Progenitor cell of endocrine pancreas (in vitro differentiated cells): ENCODE measurements at places on chromosomes 7 and 10. TPM values are rescaled to one million over a fixed set of nuclear protein-coding genes. Genes with fewer than 3 reads are reported as not detected.

GRCh38 chr7:48837266-48837665, 87.1 kb upstream of the CDC14C start:
- no peak for DNase-seq

- no peak for DNase-seq
These were observed 355.1 kb downstream of the GALNT17 start for GRCh38 chr7:71486856-71487628.

WAC gene
- 133 and 140 TPM in 2 replicates for total RNA-seq

GRCh38 chr7:1664711-1665548, 5.1 kb upstream of the ELFN1 start:
- peak; percentile 85 for DNase-seq

DNA sequence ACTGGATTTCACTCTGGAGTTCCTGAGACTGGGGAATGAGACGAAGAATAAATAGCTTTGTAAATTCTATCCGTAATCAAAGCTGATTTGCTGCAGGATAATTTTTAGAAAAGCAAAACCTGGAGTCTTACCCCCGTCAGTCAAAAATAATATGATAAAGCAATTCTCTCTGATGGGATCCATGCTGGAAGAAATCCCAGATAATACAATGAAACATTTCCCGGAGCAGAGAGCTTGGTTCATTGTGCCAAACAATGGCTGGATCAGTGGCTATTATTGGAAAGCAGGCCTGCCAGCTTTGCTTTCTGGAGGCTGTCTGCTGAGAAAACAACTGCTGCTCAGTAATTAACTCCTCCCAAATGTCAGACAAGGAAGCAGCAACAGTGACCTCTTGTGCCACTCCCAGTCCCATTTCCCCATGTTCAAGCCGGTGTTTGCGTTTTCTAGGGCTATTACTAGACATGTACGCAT, 609.4 kb upstream of the PCDH15 start:
- no peak for DNase-seq

GRCh38 chr7:158863611-158864506, 7.5 kb downstream of the DYNC2I1 start:
- no peak for DNase-seq

TMEM273 gene
- total RNA-seq, result not detected in 2 replicates

GRCh38 chr7:91263384-91264045, 718 bp upstream of the FZD1 start:
- DNase-seq, result peak; percentile 21

DNA sequence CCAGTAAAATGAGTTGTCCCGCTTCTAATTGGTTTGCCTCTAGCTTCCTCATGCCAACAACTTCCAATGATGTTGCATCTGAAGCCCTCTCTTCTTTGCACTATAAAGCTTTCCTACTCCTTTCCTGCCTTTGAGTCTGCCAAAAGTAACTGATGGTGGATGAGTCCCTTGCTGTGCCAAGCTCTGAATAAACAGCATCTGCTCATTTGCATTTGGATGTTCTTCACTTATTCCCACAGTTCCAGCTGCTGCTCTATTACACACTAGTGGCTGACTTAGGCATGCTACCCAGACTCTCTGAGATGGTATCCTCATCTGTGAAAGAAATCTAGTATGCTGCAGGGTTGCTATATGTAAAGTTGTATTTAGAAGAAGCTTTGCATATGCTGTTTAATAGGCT, 24.9 kb downstream of the SFR1 start:
- DNase-seq, result no peak

FRMPD2 gene
- 1.2 and 2.1 TPM in 2 replicates for total RNA-seq

PNLIPRP2 gene
- total RNA-seq, result not detected in 2 replicates

DNA sequence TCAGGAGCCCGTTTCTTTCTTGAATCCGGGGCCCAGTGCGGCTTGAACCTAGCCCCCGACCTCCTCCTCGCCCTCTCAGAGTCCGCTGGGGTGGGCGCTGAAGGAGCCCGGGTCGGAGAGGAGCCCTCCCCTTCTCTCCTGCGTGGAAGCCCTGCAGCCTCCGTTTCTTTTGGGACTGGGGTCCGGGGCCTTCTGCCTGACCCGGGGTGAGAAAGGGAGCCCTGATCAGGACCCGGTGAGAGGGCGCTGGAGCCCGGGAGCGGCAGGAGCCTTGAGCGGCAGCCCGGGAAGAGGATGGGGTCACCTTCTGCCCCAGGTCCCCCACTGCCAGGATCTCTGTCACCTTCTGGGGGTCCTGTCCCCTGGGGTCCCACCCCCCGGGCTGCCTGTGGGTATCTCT, 162.3 kb downstream of the ZNF33B start:
- DNase-seq, result no peak

- DNase-seq, result no peak
These were observed 462.0 kb downstream of the GRM8 start for GRCh38 chr7:126790763-126791162.

DNA sequence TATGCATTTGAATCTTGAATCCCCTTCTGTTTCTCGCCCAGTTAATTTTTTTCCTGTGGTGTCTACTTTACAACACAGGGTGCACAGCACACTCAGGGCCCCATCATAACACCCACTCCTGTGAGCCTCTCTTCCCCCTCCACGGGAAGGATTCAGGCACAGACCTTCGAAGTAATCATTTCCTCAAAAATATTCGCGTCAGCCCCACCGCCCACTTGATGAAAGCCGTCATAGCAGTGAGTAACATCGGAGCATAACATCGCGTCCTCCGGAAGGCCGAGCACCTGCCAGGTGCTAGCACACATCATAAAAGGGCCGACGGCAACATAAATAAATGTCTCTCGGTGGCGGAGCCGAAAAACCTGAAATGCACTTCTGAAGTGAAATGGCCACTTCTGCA, 201.7 kb upstream of the ADARB2 start:
- no peak for DNase-seq

ATAD1 gene
- total RNA-seq, result 45.8 and 52.1 TPM in 2 replicates

DNA sequence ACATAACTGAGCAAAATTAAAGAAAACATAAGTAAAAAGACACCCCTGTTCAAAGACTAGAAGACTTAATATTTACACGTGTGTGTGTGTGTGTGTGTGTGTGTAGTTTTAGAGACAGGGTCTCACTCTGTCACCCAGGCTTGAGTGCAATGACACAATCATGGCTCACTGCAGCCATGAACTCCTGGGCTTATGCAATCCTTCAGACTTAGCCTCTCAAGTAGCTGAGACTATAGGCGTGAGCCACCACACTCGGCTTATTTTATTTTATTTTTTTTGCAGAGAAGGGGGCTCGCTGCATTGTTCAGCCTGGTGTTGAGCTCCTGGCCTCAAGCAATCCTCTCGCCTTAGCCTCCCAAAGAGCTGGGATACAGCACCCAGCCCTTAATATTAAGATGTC, 90.3 kb downstream of the JMJD1C start:
- DNase-seq, result no peak
